Glutamatergic neuron (in vitro differentiated cells): ENCODE measurements at places on chromosomes 2 and 18. TPM values are rescaled to one million over a fixed set of nuclear protein-coding genes. Genes with fewer than 3 reads are reported as not detected.

DNA sequence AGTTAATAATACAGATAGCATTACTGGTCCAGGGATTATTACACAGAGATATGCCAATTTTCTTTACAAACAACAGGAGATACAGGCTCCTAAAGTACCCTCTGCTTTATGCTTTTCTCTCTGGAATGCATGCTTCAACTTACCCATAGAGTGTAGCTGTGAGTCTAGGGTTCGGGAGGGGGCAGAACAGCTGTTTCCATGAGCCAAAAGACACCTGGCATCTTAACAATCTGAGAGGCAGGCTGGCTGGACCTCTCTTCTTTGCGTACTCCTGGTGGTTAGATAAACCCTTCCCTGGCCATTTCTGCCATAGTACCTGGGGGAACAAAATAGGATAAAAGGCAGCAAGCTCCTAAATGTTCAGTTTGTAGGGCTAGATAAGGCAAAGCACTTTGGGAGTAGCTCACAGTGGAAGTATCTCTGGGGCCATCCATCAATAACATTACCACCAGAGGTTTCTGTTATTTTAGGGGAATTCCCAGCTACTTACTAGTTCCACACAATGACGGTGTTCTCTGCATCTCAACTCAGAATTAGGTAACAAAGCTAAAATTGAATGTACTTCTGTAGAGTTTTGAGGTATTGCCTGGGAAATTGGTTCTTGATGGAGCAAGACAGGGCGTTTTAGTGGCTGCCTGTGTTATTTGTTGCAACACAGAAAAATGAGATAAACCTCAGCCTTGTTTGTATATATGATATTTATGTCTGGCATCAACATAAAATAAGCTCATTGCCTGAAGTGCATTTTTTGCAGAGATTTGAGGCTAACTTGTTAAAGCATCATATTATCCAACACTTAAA is 6.2 kb upstream of the CCDC85A start:
- DNase-seq = no peak

The CDH19 gene
- not detected for total RNA-seq

GRCh38 chr2:52632543-52632942 is 1135.1 kb upstream of the CHAC2 start:
- no peak for DNase-seq

The WDR54 gene
- 29.5 TPM for total RNA-seq

The ZNF532 gene
- total RNA-seq = 217 TPM
